ENCODE measurements at places on chromosomes 7 and 10.
A peak's percentile ranks its signal among the peaks of the same experiment; 100 is the strongest.

GRCh38 chr10:62182595-62182994, 86.0 kb downstream of the RTKN2 start:
- no peak for DNase-seq

- DNase-seq = no peak
Measured at GRCh38 chr10:30430544-30431298, 3.3 kb upstream of the MAP3K8 start.

DNA sequence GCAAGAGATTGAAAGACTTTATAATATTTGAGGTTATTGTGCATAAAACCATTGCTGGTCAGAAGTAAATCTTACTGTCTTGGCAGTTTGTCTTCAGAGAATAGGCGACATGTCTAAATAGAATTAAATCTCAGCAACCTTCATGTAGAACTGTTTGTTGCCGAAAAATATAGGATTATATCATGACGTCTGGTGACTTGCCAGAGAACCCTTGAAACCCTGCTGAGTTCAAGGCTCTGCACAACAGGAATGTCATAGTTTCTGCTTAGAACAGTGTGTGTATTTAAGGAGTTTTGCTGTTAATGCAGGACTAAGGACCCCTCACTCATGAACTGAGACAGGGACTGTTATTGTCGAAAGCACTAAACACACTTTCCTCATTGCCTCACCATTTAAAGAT, 206.4 kb upstream of the ETV1 start:
- DNase-seq = no peak

DNA sequence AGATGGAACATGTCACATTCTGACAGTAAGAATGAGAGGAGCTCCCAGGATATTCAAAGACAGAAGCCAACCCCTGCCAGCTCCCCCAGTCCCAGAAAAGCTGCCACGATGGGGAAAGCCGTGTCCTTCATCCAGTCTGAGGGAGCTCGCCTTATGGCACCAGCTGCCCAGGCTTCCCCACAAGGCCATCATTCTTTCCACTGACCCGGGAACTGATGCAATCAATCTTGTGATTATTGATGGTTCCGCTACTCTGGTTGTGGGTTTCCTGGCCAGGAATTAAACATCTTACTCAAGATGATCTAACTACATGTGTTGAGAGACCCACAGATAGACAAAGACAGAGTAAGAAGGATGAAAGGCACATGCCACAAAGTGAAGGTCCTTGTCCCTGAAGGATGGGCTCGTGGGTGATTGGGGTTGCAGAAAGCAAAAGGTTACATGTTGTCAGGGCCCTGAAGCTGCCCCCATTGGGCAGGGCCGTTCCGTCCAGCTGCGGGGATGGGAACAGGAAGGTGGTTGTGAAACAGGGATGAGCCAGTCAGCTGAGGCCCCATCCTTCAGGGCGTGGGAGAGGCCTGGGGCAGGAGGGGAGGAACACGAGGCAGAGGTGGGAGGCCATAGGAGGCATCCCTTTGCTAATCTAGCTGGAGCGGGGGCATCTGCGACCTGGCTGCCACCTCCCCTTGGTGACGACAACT, 127.6 kb downstream of the OAT start:
- peak; percentile 6 for DNase-seq

GRCh38 chr7:133015888-133016287, 66.0 kb downstream of the CHCHD3 start:
- no peak for DNase-seq

- DNase-seq = no peak
Measured at GRCh38 chr10:119348516-119349240, 141.3 kb downstream of the GRK5 start.

- DNase-seq = no peak
Measured at GRCh38 chr7:145082366-145083161, 246.7 kb upstream of the TPK1 start.

DNA sequence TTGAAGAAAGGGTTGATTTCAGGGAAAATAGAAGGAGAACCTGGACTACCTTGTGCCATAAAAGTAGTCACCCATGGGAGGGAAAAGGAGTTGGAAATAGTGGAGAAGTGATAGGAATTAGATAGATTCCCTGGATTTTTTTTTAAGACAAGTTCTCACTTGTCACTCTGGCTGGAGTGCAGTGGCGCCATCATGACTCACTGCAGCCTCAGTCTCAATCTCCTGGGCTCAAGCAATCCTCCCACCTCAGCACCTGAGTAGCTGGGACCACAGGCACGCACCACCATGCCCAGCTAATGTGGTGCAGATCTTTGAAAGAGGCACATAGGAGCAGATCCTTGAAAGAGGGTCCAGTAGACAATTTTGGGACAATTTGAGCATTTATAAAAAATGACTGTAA, 9.5 kb upstream of the BLNK start:
- DNase-seq = no peak

DNA sequence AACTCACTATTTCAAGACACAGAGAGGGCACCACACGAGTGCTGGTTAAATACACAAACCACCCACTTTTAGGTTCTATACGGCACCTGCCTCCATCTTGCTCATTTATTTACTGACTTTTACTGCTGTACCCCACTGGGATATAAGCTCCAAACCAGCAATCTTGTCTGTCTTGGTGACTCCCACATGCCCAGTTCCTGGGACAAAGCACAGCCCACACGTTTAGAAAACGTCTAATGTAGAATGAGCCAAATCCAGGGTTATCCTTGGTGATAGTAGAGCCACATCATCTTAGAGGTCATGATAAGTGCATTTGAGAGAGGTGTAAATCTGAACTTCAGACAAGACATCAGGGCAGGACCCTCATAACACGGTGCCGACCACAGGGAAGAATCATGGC, 73.5 kb downstream of the NUDCD3 start:
- no peak for DNase-seq

GRCh38 chr10:8640301-8640700, 585.8 kb downstream of the GATA3 start:
- no peak for DNase-seq

GRCh38 chr7:69912846-69913245, 314.6 kb downstream of the AUTS2 start:
- no peak for DNase-seq

DNA sequence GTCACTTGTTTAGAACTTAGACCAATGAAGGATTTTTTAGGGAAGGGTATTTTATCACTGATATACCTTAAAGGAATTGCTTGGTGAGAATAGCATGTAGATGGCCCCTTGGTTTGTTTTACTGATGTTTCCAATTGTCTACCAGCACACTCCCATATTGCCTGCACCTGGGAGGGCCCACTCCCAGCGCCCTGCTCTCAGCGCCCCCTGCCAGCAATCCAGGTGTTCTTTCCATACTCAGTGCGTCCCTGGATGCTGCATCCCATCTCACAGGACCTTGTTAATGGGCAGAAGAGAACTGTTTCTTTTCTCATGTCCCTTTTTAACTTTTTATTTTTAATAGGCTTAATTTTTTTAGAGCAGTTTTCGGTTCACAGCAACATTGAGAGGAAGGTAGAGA, 24.1 kb upstream of the SFRP5 start:
- no peak for DNase-seq

GRCh38 chr7:84236398-84236797, 41.8 kb upstream of the SEMA3A start:
- no peak for DNase-seq

DNA sequence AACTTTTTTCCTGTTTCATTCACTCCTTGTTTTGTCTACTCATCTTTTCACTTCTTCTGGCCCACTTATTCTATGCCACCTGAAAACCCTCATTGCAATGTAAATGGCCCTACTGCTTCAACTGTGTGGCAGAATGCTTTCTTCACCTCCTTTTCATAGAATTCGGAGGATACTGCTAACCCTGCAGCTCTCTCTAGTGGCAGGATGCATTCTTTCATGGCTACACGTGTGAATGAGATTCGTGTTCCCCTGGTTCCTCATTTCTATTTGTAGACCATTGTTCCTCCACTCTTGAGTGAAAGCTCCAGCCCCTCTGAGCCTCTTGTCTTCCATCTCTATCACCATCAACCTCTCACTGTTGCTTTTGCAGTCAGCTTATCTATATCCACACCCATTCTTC, 20.9 kb upstream of the CYP26C1 start:
- DNase-seq = no peak

GRCh38 chr7:113480537-113480936, 362.2 kb upstream of the SMIM30 start:
- DNase-seq = no peak

GRCh38 chr10:110613341-110613995, 30.7 kb upstream of the RBM20 start:
- DNase-seq = peak; percentile 41

DNA sequence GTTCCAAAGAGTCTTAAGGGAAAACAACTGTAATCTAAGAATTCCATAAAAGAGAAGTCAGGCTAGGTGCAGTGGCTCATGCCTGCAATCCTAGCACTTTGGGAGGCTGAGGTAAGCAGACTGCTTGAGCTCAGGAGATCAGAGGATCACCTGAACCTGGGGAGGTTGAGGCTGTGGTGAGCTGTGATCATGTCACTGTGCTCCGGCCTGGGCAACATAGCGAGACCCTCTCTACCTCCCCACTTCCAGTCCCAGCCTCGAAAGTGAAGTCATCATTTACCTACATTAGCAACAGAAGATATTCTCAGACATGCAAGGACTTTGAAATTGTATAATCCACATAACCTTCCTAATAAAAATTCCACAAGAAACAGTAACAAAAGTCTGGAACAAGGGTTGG, 129.8 kb upstream of the DNAJB12 start:
- DNase-seq = no peak

GRCh38 chr10:44233561-44234482, 151.1 kb downstream of the CXCL12 start:
- DNase-seq = no peak

DNA sequence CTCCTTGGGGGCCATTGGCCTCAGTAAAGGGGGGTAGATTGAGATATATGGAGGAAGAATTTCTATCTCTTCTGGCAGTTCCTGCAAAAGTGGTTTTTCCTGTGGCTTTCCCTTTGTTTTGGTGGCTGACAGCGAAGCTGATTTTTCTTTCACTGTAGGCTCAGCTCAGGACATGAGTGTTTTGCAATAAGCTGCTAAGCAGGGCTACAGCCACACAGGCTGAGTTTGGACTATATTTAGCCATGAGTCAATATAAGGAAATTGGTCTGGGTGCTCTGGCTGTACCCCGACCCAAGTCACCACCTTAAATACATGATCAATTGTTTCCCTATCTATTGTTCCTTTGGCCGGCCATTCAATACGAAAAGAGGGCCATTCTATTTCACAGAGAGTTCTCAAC, 212.7 kb upstream of the KCND2 start:
- no peak for DNase-seq

GRCh38 chr7:39987641-39988347, 37.7 kb downstream of the CDK13 start:
- DNase-seq = no peak

GRCh38 chr10:49594594-49594993, 15.5 kb upstream of the SLC18A3 start:
- peak; percentile 34 for DNase-seq

- DNase-seq = no peak
Measured at GRCh38 chr10:69732826-69733150, 68.9 kb upstream of the COL13A1 start.

GRCh38 chr10:123800289-123800688, 91.3 kb downstream of the CPXM2 start:
- no peak for DNase-seq

- no peak for DNase-seq
Measured at GRCh38 chr7:111436608-111437007, 125.7 kb downstream of the IMMP2L start.

- no peak for DNase-seq
Measured at GRCh38 chr7:315516-316265, 25.7 kb downstream of the FOXL3 start.

- no peak for DNase-seq
Measured at GRCh38 chr7:99409806-99410205, 1.0 kb downstream of the BUD31 start.

- no peak for DNase-seq
Measured at GRCh38 chr7:146242661-146243060, 126.1 kb downstream of the CNTNAP2 start.

GRCh38 chr7:128840326-128841170, 10.3 kb downstream of the FLNC start:
- DNase-seq = no peak

GRCh38 chr7:144818511-144818910, 17.3 kb downstream of the TPK1 start:
- DNase-seq = peak; percentile 61

DNA sequence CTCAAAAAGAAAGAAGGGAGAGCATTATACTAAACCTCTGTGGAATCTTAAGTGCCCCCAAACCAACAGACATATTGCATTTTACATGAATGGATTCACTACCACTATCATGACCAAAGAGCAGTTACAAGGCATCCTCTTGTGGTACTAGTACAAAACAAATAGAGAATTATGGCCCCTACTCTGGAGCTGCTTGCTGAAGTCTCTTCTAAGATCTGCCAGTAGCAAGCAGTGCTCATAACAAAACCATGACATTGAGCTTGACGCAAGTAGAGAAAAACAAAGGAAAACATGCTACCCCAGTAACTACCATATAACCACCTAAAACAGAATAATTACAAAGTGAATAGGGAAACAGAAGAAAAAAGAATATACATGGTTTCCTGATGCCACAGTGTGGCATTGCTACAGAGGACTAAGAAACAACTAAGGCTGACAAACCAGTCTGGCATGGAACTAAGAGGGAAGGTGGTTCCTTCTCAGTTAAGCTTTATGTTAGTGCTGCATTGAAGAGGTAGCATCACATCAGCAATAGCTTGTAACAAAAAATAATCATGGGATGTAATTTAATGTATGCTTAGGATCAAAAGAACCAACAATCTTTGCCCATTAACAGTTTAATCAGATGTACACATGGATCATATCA, 150.2 kb upstream of the AGR3 start:
- DNase-seq = peak; percentile 56

DNA sequence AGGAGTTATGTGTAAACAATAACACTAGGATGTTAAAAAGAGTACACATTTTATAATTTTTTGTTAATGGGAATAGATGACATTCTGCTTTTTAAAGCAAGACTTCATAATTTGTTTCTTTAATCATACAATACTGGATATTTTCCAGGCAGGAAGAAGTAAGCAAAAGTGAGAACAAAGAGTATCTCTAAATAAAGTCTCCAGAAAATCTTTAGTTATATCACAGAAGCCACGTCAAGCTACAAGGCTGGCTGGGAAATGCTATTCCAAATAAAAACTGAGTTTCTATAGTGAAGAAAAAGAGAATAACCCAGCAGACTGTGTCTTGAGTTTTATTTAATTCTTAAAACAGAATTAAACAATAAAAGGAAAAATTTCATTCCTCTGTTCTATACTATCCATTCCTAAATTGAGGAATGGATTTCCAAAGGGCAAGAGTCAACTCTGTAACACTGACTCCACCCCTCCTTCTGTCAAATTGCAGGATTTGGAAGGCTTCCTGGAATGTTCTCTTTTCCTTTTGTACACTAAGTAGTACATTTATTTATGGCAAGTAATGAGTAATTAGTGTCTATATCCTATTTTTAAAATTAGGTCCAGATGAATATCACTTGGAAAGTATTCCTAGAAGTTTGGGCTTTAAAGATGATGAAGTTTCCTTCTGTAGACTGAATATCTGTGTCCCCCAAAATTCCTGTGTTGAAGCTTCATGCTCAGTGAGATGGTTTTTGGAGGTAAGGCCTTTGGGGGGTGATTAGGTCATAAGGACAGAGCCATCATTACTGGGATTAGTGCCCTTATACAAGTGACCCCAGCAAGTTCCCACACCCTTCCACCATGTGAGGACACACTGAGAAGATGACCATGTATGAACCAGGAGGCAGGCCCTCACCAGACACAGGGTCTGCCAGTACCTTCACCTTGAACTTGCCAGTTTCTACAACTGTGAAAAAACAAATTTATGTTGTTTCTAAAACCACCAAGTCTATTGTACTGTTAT, 290.9 kb downstream of the CRPPA start:
- no peak for DNase-seq

Data from activated CD4-positive, alpha-beta T cell treated with anti-CD3 and anti-CD28 coated beads, Interleukin-2, Interleukin-4, amounts not matched to agents 100 ng/mL and 50 ng/mL, durations not matched to agents 16 hours and 8 hours (primary cell).